Foreskin keratinocyte (primary cell): ENCODE measurements at places on chromosomes 5 and 9. TPM values are rescaled to one million over a fixed set of nuclear protein-coding genes. Genes with fewer than 3 reads are reported as not detected.

RPS23 gene
- polyA plus RNA-seq: 3,812 and 3,933 TPM in 2 replicates

CATSPER3 gene
- 0.21 and 0.31 TPM in 2 replicates for polyA plus RNA-seq

- DNase-seq: no peak
Measured at GRCh38 chr5:125926172-125926571, 497.0 kb upstream of the GRAMD2B start.

GRCh38 chr9:37961351-37961750 lies 57.4 kb upstream of the SLC25A51 start:
- DNase-seq: no peak

CDH6 gene
- polyA plus RNA-seq: not detected in 2 replicates
